ENCODE measurements at places on chromosomes 3 and 15. TPM values are rescaled to one million over a fixed set of nuclear protein-coding genes. Genes with fewer than 3 reads are reported as not detected.

LXN gene
- 13.2 TPM for total RNA-seq

ST8SIA2 gene
- not detected for total RNA-seq

PP2D1 gene
- not detected for total RNA-seq

DNA sequence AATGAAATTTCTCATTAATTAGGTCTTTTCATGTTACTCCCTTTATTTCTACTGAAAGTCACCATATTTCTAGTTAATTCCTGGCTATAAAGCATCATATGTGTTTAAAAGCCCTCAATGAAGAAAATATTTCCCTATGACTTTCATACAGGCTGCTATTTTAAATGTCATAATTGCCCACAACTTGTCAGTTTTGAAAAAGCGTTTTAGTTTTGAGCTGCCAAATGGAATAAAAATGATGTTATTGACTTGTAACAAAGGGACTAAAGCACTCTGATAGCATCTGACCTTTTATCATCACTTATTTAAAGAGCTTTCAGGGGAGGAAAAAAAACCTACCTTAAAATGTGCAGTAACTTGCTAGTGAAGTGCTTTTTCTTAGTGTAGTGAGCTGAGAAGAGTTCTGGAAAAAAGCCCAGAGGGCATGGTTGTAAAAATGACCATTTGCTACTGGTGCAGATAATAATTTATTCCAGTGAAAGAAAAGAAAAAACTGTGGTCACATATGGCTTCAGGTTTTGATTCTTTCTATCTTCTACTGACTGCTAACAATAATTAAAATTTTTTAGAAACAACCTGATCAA, 877.2 kb downstream of the CADM2 start:
- H3K36me3 ChIP-seq, result no peaks in the 10 kb centered on the region
- no peaks in the 10 kb centered on the region for H3K27me3 ChIP-seq
- no peaks in the 10 kb centered on the region for H3K4me1 ChIP-seq
- no peak overlapping the region for H3K4me3 ChIP-seq

GRCh38 chr3:122101646-122102045, 46.5 kb downstream of the CD86 start:
- 0 out of 2 replicates have a peak, but pooled peaks cover 2% of the 10 kb centered on the region for H3K27me3 ChIP-seq
- no peaks in the 10 kb centered on the region for H3K36me3 ChIP-seq
- no peak overlapping the region for H3K4me3 ChIP-seq

DNA sequence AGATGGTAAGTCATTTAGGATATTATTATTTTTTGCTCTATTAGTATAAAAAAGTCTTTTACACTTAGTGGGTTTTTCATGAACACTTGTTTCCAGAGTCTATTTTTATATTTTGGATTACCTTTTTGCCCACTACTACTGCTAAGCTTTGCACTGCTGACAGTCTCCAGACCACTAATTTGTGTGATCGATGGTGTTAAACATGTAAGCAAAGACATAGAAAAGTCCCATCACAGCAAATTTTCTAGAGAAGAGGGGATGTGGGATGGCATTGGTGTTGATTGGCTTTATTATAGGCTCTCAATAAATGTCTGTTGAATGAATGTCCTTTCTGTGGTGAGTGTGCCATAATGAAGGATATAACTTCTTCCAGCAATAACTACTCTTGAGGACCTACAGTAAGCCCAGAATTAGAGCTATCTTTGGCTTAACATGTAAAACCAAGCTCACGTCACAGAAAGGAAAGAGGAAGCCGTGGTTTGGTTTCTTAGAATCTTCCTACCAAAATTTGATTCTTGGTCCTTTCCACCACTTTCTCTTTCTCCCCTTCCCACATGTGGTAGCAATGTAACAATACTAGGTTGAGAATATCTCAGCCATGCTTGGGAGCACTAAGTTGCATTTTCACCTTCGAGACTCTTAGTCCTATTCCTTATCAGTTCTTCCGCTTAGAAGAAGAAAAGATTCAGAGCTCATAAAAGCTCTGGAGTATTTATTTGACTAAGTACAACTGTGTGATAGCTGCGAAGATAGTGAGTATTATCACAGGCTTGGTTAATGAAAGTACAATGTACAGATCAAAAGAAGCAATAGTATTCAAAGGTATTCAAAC, 90.6 kb upstream of the UMPS start:
- H3K27me3 ChIP-seq, result peaks cover 27% of the 10 kb centered on the region
- H3K36me3 ChIP-seq, result no peaks in the 10 kb centered on the region
- H3K27ac ChIP-seq, result no peak overlapping the region
- no peak for DNase-seq
- H3K4me1 ChIP-seq, result no peaks in the 10 kb centered on the region
- no peak overlapping the region for H3K4me3 ChIP-seq

GRCh38 chr3:188861842-188862744, 309.7 kb upstream of the TPRG1 start:
- no peak for DNase-seq
- H3K4me3 ChIP-seq, result no peak overlapping the region
- peak overlapping the region; percentile 18 for H3K27ac ChIP-seq

DNA sequence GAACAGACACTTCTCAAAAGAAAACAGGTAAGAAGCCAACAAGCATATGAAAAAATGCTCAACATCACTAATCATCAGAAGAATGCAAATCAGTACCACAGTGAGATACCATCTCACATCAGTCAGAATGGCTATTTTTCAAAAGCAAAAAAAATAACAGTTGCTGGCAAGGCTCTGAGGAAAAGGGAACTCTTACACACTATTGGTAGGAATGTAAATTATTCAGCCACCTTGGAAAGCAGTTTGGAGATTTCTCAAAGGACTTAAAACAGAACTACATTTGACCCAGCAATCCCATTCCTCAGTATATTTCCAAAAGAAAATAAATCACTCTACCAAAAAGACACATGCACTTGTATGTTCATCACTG, 95.6 kb downstream of the APBA2 start:
- no peak overlapping the region for H3K4me3 ChIP-seq
- peaks cover 43% of the 10 kb centered on the region for H3K4me1 ChIP-seq
- no peak overlapping the region for H3K27ac ChIP-seq
- no peak for DNase-seq
- no peaks in the 10 kb centered on the region for H3K36me3 ChIP-seq

DNA sequence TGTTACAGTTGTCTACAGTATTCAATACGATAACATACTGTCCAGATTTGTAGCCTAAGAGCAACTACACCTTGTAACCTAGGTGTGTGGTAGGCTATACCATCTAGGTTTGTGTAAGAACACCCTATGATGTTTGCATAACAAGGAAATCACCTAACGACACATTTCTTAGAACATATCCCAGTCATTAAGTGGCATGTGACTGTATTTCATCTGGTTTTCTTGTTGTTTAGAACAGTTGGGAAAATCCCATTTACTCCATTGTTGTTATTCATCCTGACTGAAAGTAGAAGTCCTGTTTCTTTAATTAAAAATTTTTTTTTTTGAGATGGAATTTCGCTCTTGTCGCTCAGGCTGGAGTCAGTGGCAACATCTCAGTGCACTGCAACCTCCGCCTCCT, 31.3 kb downstream of the LRRC28 start:
- H3K4me3 ChIP-seq, result no peak overlapping the region
- H3K4me1 ChIP-seq, result peaks cover 35% of the 10 kb centered on the region
- H3K27me3 ChIP-seq, result no peaks in the 10 kb centered on the region
- H3K27ac ChIP-seq, result no peak overlapping the region
- H3K36me3 ChIP-seq, result peaks cover 8% of the 10 kb centered on the region
- DNase-seq, result no peak

DNA sequence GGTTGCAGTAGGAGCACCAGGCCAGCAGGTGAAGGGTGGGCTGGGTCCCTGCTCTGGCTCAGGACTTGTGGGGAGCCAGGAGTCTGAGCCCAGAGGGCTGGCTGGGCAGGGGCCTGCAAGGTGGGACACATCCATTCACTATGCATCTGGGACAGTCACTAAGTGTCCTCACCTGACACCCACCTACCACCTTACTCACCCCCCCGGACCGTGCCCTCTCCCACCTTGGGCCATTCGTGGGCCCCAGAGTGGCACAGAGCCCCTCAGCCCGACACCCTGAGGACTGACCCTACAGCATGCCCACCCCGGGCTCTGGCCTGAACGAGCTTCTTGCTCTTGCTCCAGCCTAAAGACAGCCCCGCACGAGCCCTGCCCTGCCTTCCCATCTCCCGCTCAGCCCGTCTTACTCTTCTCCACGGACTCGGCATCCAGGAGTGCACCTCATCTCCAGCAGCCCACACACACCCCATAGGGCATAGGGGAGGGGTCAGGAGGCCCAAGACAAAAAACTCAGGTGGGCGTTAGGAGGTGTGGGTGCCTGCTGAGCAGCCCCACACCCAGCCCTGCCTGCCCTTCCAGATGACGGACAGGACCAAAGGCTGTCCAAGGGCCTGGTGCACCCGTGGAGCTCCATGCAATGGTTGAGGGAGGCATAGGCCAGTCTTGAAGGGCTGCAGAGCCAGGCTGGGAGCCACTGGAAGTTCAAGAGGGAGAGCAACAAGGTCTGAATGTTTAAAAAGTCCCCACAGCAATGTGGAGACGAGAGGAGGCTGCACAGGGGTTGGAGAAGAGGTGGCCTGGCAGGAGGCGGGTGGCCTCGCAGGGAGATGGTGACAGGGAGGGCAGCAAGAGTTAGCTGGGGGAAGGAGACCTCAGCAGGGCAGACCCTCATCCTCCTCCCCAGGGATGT, 27.0 kb downstream of the PTH1R start:
- no peak overlapping the region for H3K4me3 ChIP-seq
- H3K4me1 ChIP-seq, result peaks cover 11% of the 10 kb centered on the region
- H3K27ac ChIP-seq, result no peak overlapping the region
- peaks cover 4% of the 10 kb centered on the region for H3K27me3 ChIP-seq
- DNase-seq, result no peak

- H3K27me3 ChIP-seq, result peaks cover 6% of the 10 kb centered on the region
- H3K4me1 ChIP-seq, result no peaks in the 10 kb centered on the region
- H3K36me3 ChIP-seq, result no peaks in the 10 kb centered on the region
- H3K4me3 ChIP-seq, result no peak overlapping the region
- H3K27ac ChIP-seq, result no peak overlapping the region
- DNase-seq, result no peak
Measured at GRCh38 chr3:98501270-98501669, 3.8 kb downstream of the OR5K2 start.

GRCh38 chr3:154783061-154783460, 297.1 kb upstream of the MME start:
- peaks cover 2% of the 10 kb centered on the region for H3K27me3 ChIP-seq
- no peak for DNase-seq
- no peak overlapping the region for H3K27ac ChIP-seq
- peaks cover 6% of the 10 kb centered on the region for H3K4me1 ChIP-seq
- H3K36me3 ChIP-seq, result no peaks in the 10 kb centered on the region

GRCh38 chr3:46484911-46485778, 12.6 kb upstream of the RTP3 start:
- H3K36me3 ChIP-seq, result no peaks in the 10 kb centered on the region
- H3K4me1 ChIP-seq, result peaks cover 31% of the 10 kb centered on the region
- no peak overlapping the region for H3K4me3 ChIP-seq
- peaks cover 9% of the 10 kb centered on the region for H3K27me3 ChIP-seq
- no peak for DNase-seq

DNA sequence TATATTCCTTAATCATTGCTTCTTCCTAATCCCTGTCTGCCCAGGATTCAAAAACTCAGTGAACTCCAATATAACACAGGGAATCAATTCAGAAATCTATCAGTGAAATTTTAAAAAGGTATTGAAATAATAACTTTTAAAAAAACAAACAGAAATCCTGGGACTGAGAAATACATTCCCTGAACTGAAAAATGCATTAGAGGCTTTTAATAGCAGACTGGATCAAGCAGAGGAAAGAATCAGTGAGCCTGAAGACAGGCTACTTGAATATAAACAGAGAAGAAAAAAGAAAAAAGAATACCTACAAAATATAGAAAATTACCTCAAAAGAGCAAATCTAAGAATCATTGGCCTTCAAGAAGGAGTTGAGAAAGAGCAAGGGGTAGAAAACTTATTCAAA, 54.7 kb downstream of the CEP70 start:
- peaks cover 58% of the 10 kb centered on the region for H3K36me3 ChIP-seq
- H3K27me3 ChIP-seq, result no peaks in the 10 kb centered on the region
- no peak for DNase-seq

- peaks cover 2% of the 10 kb centered on the region for H3K27me3 ChIP-seq
- no peaks in the 10 kb centered on the region for H3K4me1 ChIP-seq
- H3K4me3 ChIP-seq, result no peak overlapping the region
- no peak for DNase-seq
- no peaks in the 10 kb centered on the region for H3K36me3 ChIP-seq
Measured at GRCh38 chr3:156273111-156273694, 152.8 kb downstream of the KCNAB1 start.

GRCh38 chr3:188584958-188585689, 431.2 kb downstream of the LPP start:
- H3K36me3 ChIP-seq, result no peaks in the 10 kb centered on the region
- no peak overlapping the region for H3K27ac ChIP-seq
- H3K4me3 ChIP-seq, result no peak overlapping the region
- no peaks in the 10 kb centered on the region for H3K27me3 ChIP-seq
- DNase-seq, result no peak

DNA sequence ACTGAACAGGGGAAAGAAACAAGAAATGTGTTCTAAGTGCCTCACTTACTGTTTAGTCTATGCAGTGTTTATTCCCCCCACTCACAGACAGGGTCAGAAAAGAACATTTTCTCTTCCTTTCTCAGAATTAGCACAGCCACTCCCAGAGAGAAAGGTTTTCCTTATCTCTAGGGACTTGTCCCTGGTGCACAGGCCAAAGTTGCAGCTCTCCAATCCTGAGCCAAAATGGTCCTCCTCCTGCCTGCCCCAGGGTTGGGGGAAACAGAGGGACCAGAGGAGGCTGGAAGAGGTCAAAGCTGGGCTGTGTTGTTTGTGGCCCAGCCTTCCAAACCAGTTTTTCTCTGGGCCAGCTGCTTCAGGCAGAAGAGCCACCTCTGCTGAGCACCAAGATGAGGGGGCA, 12.0 kb downstream of the RAB6B start:
- no peak overlapping the region for H3K4me3 ChIP-seq
- peaks cover 19% of the 10 kb centered on the region for H3K27me3 ChIP-seq
- no peak overlapping the region for H3K27ac ChIP-seq
- no peaks in the 10 kb centered on the region for H3K36me3 ChIP-seq

Measured in HFFc6 (cell line).